ENCODE measurements at places on chromosomes 2 and 18.

GRCh38 chr2:102979429-102979828 lies 217.6 kb downstream of the TMEM182 start:
- DNase-seq: no peak

DNA sequence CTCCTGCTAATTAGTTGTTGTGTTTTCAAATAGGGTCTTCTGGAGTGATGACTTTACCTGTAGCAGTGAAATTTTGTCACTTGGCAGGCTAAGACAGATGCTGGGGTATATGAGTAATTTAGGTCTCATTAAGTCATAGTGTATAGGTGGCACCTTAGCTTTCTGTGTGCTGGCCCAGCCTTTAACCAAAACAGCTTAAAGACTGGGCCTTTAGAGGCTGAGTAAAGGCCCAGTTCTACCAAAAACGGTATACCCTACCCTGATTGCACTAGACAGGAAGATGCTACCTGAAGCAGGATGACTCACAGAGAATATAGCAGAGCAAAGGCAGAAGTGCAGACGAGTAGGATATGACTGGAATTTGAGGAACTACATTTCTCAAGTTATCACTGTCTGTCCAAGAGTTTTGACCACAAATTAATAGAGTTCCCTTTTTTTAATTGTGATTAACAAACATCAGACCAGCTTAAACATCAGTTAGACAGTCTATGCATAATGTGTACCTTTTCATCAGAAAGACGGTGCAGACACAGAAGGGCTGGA lies 337.9 kb upstream of the SALL3 start:
- DNase-seq: no peak

- no peak for DNase-seq
These were observed 110.4 kb downstream of the FMNL2 start for GRCh38 chr2:152445375-152445774.

GRCh38 chr2:198213253-198213652 lies 408.9 kb downstream of the PLCL1 start:
- no peak for DNase-seq

- DNase-seq: peak; percentile 98
These were observed 268.2 kb upstream of the ID2 start for GRCh38 chr2:8413589-8414135.

GRCh38 chr2:43853141-43854081 lies 14.6 kb downstream of the ABCG8 start:
- DNase-seq: no peak

GRCh38 chr2:61554604-61555003 lies 16.4 kb upstream of the XPO1 start:
- no peak for DNase-seq

GRCh38 chr2:64924170-64924934 lies 64.8 kb upstream of the SLC1A4 start:
- no peak for DNase-seq

- DNase-seq: no peak
These were observed 42.3 kb downstream of the NOL10 start for GRCh38 chr2:10647441-10647840.

DNA sequence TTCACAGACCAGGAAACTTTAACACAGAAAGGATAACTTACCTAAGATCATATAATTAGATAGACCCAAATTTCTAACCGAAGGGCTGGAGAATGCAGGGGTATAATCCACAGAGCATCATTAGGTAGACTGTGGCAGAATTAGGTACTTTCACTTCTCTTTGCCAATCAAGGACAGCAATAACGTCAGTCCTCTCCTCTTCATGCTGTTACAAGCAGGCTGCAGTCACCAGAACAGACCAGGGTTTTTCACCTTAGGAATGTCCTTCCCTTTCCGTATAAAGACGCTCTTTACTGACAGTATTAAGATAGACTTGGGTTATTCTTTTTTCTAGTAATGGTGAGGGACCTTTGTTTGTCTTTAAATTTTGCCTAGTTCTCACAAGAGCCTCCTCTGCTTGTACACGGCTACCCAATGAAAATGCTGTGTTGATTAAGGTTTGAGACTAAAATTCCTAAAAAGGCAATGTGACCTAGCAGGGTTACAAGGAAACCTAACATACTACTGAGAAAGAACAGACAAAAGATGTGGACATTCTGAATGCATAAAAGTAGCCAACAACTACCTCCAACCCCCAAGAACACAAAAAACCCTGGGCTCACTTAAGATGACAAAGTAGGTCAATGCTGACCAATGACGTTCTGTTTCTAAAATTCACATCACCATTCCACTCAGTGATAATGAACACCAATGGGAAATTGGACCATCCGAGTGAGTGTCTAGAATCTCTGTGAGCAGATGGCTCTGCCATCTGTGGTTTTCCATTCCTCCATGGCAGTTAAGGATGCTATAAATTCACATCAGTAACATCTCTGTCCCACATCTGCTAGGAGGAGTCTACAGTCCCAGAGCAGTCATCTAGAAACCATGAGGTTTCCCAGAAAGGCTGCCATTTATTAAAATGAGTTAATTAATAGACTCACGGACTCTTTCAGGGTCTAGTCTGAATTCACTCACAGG lies 2.1 kb downstream of the PDIA6 start:
- DNase-seq: no peak

DNA sequence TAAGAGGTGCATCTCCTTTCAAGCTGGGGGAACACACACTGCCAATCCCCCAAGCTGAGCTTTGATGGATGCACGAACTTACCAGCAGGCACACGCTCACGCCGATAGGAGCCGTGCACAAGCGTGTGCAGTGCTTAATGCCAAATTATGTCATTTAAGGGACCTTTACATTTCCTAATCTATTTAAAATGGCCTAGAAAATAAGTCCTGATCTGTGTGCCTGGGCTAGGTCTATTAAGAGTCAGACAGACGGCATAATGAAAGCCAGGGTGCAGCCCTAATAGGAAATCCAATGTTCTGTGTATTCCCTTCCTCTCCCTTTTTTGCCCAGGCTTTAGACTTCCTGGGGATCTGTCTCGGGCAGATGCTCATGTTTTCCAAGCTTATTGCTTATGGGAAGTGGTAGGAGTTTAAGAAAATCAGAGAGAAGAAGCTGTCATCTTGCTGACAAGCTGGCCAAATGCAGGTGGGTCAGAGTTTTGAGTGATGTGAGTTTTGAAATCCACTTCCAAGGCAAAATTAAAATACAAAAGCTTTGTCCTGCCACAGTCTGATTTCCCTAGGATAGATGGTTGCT lies 142.6 kb downstream of the MYT1L start:
- DNase-seq: no peak

DNA sequence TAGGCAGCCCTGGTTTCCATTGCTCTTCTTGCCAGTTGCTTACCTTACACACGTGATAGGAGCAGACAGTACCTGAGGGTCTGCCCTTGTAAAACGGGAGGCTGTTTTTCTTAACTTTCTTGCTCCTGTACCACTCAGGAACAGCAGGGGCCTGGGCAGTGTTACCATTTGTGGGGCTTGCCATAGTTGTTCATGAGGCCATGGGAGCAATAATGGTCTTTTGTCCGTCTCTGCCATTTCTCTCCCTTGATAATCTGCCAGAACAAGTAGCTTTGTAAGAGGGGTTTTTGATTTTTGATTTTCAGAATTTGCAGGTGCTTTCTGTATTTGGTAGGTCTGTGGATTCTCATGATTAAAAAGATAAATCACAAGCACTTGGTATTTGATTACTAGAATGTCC lies 259.0 kb downstream of the PHLPP1 start:
- DNase-seq: no peak

GRCh38 chr2:39422700-39423099 lies 14.4 kb downstream of the MAP4K3 start:
- DNase-seq: no peak

- no peak for DNase-seq
These were observed 75.3 kb downstream of the OSBPL6 start for GRCh38 chr2:178269438-178270224.

DNA sequence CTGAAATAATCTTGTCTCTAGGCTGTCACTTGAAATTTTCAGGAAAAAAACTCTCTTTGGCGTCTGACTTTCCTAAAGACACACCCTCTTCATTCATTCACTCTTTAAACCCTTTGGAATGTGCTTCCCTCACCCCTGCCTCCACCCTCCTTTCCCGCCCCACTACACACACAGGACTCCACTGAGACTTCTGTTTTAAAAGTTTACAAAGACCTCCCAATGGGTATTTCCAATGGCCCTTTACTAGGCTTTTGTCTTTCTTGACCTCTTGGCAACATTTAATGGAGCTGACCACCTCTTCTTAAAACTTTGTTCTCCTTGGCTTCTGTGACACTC lies 96.1 kb downstream of the RBMS1 start:
- no peak for DNase-seq

GRCh38 chr2:205586626-205587025 lies 95.7 kb upstream of the NRP2 start:
- no peak for DNase-seq

DNA sequence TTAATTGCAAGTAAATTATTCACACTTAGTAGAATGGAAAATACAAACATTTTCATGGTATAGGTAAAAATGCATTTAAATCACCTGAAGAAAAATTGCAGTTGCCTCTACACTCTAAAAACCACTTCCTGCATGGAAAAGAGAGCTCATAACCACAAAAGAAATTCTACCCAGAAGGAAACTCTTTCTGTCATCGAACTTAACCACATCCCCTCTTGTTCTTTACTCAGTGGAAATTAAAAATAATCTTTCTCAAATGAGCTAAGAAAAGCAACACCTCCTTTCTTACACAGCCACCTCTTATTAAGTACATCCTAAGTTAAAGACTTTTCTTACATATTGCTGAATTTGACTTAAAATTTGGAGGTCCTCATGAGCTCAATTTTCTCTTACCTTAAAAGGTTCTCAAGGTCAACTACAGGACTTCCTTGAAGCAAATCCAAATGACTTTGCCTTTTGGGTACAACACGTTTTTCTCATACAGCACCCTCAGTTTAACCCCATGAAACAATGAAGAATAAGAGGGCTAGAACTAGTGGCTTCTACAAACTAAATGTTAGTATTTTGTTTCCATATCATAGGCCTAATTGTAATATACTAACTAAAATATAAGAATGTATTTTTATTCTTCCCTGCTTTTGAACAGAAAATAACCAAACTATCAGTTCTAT lies 109.1 kb upstream of the CRIM1 start:
- DNase-seq: no peak

DNA sequence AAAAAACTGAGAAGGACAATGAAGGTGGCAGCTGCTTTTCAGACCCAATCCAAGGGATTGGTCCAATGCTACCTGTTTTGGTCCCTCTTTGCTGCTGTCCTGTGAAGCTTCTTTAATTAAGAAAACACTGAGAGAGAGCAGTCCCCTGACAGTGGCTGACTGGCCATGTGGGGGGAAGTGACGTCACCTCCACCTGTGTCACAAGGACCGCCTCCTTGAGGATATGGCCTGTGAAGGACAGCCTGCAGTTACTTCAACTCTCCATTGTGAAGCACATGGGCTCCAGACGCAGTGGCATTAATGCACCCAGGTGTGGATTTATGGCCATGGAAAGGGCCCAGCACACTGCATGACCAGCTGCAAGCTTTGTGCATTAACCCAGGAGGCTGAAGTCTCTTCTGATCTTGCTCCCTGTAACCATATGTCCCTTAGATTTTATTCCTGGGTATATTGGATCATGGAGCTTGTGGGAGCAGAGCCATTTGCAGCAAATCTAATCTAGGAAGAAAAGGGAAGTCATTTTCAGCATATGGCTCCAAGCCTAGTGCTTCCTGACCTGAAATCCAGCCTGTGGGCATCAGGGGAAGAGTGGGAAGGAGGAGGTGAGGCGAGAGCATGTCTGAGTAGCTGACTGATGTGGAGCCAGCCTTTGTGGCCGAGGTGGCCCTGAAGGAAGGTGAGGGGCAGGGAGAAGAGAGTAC lies 32.2 kb downstream of the KIF5C start:
- DNase-seq: no peak

DNA sequence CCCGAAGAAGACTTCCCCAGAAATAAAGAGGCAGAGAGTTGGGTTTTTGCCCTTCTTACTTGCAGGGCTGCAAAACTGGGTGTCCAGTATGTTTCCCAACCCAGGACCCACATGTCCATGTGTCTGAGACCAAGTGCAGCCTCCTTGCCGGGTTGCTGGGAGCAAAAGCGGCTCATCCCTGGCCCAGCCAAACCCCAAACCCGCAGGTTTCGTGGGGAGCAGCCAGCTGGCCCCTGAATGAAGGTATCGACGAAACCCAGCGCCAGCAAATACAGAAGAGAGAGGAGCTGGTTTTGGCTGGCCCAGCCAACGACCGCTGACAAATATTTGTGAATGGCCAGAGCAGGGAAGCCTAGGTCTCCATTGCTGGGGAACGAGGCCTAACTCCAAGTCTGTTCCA lies 197.1 kb downstream of the SMAD7 start:
- DNase-seq: no peak

DNA sequence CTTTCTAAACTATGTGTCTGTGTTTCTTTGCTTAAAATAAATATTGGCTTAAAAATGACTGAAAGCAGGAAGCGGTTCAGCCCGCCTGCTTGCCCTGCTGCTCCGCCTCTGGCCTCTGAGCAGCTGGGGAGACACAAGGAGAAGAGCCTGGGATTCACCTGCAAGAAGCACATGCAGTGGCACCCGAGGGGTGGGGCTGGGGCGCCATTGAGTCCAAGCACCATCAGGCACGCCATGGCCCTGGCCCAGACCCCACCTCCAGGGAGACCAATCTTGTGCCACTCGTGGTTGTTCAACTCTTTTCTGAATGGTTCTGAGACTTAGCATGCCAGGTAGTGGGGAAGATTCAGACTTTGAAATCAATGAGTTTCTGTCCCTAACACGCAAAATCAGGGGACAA lies 495.5 kb upstream of the MYT1L start:
- no peak for DNase-seq

DNA sequence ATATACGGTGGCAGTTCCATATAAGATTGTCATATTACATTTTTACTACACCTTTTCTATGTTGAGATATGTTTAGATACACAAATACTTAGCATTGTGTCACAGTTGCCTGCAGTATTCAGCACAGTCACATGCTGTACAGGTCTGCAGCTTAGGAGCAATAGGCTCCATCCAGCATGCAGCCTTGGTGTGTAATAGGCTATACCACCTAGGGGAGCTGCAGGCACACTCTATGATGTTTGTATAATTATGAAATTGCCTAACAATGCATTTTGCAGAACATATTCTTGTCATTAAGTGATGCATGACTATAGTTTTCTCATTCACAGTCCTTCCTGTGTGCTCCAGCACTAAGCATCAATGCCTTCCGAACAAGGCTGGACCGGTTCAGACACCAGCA lies 133.4 kb downstream of the NDUFA10 start:
- DNase-seq: no peak

GRCh38 chr2:143909577-143910353 lies 610.2 kb downstream of the ZEB2 start:
- no peak for DNase-seq

- no peak for DNase-seq
These were observed 28.1 kb downstream of the THAP4 start for GRCh38 chr2:241608881-241609280.

Measured in HepG2 (cell line).